Stimulated activated naive CD4-positive, alpha-beta T cell treated with Interleukin-2 at 50 U/mL for 16 hours (primary cell): ENCODE measurements at places on chromosomes 16 and 17.

DNA sequence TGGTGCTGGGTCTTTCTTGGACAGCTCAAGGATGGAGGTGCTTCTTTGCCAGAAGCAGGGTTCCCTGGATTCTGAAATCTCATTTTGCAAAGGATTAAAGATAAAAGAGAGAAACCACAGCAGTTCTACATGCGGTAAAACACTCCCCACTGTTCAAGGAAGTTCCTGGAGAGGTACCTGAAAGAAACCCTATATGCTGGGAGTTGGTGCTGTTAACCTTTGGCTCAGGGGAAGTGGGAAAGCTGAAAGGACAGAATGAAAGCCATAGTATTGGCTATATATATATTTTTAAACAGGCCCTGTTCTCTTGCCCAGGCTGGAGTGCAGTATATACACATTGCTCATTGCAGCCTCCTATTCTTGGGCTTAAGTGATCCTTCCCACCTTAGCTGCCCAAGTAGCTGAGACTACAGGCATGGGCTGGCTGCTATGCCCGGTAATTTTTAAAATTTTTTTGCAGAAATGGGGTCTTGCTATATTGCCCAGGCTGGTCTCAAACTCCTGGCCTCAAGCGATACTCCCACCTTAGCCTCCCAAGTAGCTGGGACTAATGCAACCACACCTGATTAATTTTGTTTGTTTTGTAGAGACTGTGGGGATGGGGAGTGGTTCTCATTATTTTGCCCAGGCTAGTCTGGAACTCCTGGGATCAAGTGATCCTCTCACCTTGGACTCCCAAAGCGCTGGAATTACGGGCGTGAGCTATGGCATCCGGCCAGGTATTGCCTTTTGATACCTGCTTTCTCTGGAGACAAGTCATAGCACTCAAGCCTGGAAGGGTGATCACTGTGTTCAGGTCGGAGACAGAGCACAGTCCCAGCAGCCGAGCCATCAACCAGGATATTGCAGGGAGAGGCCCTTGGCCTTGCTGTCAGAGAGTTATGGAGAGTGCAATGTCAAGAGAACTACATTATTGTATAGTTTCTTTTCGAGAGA lies 55.2 kb downstream of the MSI2 start:
- no peak for DNase-seq

DNA sequence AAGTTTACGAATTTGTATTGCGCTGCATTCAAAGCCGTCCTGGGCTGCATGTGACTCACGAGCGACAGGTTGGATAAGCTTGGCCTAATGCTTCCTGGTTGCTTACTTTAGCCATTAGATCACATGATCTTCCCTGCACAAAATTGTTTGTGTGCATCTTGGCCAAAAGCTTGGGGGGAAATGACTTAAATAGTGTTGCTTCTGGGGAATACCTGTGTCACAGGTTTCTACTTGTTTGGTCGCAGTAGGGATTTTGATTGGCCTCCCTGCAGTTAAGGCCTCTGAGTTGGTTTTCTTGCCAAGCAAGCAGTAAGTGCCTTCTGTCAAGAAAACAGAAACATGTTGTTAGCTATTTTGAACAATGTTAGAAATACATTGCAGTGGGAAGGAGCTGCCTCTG lies 39.6 kb upstream of the DUSP14 start:
- DNase-seq = no peak

GRCh38 chr16:31243734-31244670 lies 15.8 kb upstream of the ITGAM start:
- no peak for DNase-seq

DNA sequence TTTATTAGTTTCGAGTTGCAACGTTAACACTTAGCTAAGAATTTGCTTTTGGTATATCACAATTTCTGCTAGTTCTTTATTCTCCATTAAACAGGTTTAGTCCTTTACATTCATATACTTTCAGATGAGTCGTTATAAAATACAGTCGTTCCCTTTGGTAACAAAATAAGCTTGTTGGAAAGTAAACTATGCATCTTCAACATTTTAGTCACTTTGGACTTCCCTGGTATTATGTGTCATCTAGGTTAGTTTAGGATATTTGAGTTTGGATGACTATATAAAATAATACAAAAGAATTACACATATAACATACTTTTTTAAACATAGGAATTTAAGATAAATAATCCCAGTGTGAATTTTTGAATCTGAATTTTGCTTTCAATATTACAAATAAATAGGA lies 351.5 kb downstream of the BCAS3 start:
- no peak for DNase-seq
